ENCODE measurements at places on chromosomes 13 and 19. TPM values are rescaled to one million over a fixed set of nuclear protein-coding genes. Genes with fewer than 3 reads are reported as not detected.

GRCh38 chr19:1942934-1943555, 2.1 kb downstream of the CSNK1G2 start:
- DNase-seq: no peak

DNA sequence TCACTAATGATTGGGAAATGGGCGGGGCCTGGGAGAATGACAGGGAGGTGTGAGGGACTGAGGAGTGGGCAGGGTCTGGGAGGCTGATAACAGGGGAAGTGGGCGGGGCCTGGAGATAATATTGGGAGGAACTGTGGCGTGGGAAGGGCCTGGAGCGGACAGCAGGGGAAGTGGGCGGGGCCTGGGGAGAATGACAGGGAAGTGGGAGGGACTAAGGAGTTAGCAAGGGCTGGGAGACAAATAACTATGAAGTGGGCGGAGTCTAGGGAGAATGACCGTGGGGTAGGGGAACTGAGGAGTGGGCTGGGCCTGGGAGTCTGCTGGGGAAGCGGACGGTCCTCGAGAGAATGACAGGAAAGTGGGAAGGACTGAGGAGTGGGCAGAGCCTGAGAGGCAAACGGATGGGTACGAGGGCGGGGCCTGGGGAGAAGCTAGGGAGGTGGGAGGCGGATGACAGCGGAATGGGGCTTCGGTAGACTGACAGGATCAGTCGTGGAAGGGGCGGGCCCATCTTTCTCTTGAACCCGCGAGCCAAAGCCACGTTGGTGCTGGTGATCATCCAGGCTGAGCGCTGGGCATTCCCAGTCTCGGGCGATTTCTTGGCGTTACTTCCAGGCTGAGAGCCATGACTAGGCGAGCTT, 14.0 kb upstream of the TUBB4A start:
- peak; percentile 88 for DNase-seq

DNA sequence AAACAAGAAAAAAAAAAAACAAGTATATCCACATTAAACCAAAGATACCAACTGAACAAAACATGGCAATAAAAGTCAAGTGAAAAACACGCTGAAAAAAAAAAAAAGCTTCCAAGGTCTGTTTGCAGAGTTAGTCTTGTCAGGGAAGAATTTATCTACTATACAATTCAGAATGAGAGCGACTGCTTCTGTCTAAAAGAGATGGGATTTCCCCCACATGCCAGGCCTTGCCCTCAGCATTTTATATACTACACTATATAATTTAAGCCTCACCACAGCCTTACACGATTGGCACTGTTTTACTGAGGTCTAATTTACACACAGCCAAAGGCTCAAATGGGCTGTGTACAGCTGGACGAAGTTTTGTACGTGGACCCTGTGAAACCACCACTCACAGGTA, 67.3 kb downstream of the FOXO1 start:
- no peak for DNase-seq

DNA sequence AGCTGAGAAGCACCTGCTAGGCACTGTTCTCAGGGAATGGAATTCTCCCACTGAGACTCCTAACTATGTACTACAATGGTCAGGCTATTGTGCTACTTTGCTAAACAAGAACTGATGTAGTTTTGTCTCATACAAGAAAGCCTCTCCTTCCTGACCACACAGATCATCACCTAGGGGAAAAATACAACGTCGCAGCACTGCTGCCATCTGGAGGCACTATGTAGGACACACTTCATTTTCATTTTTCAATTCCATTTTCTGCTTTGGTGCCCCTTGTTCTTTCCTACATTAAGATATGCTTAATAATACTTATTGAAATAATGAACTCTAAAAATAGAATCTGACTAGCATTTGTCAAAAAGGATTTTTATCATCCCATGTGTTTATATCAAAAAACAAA, 21.1 kb downstream of the PROSER1 start:
- DNase-seq: no peak

- no peak for DNase-seq
Observed at GRCh38 chr13:45621950-45622349, 6.4 kb upstream of the ERICH6B start.

DNA sequence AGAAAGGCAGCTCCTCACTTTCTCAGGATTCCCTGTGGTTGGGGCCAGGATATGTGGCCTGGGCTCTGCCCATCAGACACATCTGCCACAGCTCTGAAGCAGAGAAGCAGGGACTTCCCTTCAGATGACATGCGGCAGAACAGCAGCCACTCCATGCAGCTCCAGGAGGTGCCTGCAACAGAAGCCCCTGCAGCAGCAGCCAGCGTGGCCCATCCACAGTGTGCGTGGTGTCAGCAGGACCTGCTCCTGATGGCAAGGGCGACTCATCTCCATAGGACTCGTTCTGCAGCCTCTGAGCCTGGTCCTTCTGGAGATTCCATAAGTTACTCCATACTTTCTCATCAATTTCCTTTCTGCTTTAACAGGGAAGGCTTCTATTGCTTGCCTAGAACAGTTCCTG, 105.0 kb downstream of the SUCLA2 start:
- no peak for DNase-seq

DNA sequence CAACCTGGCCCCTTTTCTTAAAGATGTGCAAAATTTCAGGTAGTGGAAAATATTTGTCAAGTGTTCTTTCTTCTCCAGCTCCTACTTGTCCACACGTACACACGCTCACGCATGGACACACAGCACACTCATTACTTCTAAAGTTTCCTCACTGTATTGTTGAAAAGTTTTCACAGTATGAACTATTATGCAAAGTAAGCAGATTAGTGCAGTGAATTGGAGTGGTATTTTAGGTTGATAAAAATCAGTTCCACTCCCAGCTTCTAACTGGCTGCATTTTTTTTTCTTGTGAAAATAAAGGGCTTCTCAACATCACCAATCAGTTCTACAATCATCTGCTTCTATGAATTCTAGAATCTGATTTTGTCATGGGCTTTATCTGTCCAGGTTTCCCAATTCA, 264.5 kb downstream of the DCT start:
- no peak for DNase-seq

GRCh38 chr13:69585656-69586055, 522.0 kb upstream of the ATXN8OS start:
- no peak for DNase-seq

DNA sequence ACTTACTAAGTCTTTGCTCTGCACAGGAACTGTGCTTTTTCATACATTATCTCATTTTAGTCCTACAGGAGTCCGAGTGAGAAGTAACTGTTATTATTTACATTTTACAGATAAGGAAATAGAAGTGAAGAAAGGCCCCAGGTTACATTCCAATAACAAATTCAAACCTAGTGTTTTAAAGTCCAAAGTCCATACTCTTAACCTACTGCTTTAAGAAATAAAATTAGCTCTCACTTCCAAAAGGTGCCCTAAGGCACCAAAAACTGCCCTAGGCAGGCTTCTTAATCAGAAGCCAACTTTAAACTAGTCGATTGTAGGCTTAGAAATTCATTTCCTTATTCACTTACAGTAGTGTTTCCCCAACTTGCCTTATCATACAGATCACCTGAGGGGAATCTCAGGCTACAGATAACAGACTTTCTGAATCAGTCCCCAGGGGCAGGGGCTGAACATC, 555.9 kb downstream of the DIAPH3 start:
- no peak for DNase-seq

- no peak for DNase-seq
Observed at GRCh38 chr13:104595511-104595910, 1529.3 kb upstream of the SLC10A2 start.

DNA sequence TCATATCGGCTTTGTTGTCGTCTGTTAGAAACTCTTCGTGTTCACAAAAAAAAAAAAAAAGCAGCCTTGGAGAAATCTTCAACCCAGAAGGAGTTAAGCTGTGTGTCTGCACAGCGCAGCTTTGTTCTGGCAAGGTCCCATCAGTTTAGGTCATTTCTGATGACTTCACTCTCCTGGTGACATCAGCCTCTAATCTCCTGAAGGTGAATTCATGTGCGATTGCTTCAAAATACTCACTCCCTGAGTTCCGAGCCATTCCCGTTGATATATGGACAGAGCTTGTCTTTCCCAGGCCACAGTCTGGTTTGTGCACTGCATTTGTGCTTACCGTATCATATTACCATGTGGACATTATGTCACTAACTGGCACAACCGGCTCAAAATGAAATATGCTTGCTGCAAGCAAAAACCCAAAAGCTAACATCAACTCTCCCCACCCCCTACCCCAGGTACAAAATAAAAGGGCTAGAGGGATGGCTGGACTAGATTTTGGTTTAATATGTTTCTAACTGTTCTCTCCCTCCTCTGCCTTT, 342.4 kb downstream of the KCNRG start:
- peak; percentile 70 for DNase-seq

DNA sequence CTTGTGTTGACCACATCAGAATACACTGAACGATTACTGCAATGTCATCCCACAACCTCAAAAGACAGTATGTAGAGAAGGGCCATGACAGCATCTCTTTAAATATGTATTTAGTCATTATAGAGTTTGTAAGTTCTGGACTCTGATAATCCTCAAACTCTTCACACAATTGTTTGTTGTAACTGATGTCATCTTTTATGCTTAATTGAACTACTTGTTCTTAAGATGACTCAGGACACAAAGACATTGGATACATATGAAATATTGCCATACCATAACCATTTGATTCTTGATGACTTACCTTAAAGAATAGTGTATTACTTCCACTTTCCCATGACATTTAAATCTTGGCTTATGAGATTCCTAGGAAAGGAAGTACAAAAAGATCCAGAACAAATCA, 347.6 kb downstream of the KLF5 start:
- no peak for DNase-seq

GRCh38 chr13:91154558-91155353, 192.7 kb upstream of the MIR17HG start:
- DNase-seq: no peak

GRCh38 chr19:483332-484072, 12.8 kb upstream of the MADCAM1 start:
- DNase-seq: no peak

DNA sequence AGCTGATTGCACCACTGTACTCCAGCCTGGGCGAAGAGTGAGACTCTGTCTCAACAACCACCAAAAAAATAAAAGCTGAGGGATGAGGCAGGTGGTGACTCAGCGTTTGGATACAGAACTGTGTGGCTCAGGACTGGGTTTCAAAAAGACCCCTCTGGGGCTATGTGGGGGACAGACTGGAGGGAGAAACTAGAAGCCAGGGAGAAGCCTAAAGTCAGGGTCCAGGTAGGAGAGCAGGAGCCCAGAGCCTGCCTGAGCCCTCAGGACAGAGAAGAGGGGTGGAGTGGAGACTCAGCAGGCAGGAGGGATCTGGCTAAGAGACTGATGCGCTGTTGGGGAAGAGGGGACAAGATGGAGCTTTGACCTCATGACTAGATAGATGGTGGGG, 1.8 kb upstream of the CD37 start:
- no peak for DNase-seq

DNA sequence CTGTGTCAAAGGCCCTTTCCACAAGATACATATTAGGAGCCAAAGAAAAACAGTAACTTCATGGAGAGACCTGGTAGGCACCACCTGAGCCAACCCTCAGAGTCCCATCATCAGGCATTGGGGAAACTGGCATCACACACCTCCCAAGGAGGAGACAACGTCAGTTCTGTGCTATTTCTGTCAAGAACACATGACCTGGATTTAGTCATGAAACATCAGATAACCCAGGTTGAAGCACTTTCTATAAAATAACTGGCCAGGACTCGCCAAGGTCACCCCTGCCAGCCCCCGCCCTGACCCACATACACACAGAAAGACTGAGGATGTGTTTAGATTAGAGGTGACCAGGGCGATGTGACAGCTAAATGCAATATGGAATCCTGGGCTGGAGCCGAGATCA, 35.6 kb downstream of the COL4A1 start:
- peak; percentile 12 for DNase-seq

GRCh38 chr19:44993926-44994537, 7.2 kb upstream of the RELB start:
- DNase-seq: no peak

- no peak for DNase-seq
Observed at GRCh38 chr13:33751151-33751550, 66.8 kb upstream of the RFC3 start.

- DNase-seq: peak; percentile 69
Observed at GRCh38 chr19:13036366-13036976, 41.2 kb downstream of the NFIX start.

DNA sequence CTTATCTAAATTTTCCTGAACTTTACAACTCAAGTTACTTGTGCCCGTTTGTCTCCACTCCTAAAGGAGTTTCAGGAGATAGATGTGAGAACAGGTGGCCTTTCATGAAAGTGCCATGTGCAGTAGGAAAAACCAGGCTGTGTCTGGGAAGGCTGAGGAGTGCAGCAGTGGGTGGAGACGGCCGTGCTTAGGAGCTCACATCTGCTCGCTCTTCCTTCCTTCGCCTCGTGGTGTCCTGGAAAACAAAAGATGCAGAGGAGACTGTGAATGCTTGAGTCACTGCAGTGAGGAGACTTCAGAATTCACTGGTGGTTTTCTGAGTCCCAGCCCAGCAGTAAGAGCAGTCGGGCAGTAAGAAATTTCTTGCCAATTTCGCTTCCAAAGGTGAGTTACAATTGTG, 138.4 kb upstream of the RNF113B start:
- no peak for DNase-seq

GRCh38 chr19:1161716-1162115, 12.4 kb downstream of the SBNO2 start:
- no peak for DNase-seq

DNA sequence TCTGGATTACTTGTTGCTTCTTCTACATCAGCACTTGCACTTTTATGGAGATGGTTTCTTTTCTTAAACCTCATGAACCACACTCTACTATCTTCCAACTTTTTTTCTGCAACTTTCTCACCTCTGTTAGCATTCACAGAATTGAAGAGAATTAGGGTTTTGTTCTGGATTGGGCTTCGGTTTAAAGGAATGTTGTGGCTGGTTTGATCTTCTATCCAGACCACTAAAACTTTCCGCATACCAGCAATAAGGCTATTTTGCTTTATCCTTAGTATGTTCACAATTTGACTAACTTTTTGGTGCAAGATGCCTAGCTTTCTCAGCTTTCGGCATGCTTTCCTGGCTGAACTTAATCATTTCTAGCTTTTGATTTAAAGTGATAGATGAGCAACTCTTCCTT, 666.7 kb upstream of the MIR17HG start:
- no peak for DNase-seq

SLITRK6 gene
- total RNA-seq: 0.91 TPM

SCN1B gene
- total RNA-seq: 0.97 TPM

SLC10A2 gene
- total RNA-seq: not detected

TUBA3C gene
- not detected for total RNA-seq

ISYNA1 gene
- 75.4 TPM for total RNA-seq

PLK5 gene
- 0.21 TPM for total RNA-seq

ZNF471 gene
- 5.6 TPM for total RNA-seq

PODNL1 gene
- total RNA-seq: not detected

ZNF285 gene
- total RNA-seq: 13.5 TPM

IZUMO2 gene
- total RNA-seq: not detected

LGALS4 gene
- total RNA-seq: 3.6 TPM

SIGLEC5 gene
- not detected for total RNA-seq

PTPRH gene
- 3.2 TPM for total RNA-seq

S1PR4 gene
- not detected for total RNA-seq

ZNF835 gene
- 1.5 TPM for total RNA-seq

All from uterus (tissue), 4 donors.